ENCODE measurements at places on chromosomes 7 and 10.

GRCh38 chr10:43253461-43254198, 13.2 kb downstream of the RASGEF1A start:
- DNase-seq = no peak

- no peak for DNase-seq
Measured at GRCh38 chr7:37259319-37259821, 189.3 kb downstream of the ELMO1 start.

- DNase-seq = no peak
Measured at GRCh38 chr10:42428534-42428933, 209.8 kb downstream of the ZNF33B start.

GRCh38 chr10:130137090-130137448, 878 bp downstream of the GLRX3 start:
- no peak for DNase-seq

GRCh38 chr10:88763441-88763840, 3.6 kb downstream of the LIPN start:
- no peak for DNase-seq
